ENCODE measurements at places on chromosomes 7 and 10. TPM values are rescaled to one million over a fixed set of nuclear protein-coding genes. Genes with fewer than 3 reads are reported as not detected.

DNA sequence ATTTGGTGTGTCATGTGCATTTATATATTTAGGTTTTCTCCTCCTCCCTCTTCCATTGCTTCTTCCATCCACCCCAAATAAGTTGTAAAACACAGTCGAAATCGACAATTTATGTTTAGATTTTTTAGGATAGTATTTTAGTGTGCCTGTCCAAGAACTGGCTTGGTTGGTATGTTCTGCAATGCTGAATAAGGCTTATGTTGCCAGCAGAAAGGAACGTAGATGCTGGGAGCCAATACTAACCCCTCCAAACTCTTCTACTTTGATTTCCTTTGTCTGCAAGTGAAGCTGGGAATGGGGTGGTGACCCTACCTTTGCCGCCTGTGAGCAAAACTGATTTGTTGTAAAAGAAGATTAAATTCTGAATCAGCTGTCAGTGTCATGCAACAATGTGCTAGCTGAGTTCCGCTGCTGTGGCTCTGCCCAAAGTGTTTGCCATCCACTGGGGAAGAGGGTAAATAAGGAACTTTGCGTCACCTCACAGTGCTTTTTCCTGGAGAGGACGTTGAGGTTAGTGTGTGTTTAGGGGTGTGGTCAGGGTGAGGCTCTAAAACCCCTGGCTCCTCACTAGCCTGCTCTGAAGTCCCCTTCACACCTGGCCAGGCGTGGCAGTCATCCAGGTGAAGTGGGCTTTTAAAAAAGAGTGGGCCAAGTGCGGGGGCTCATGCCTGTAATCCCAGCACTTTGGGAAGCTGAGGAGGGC, 44.4 kb downstream of the TACC2 start:
- H3K27ac ChIP-seq = no peak overlapping the region
- no peaks in the 10 kb centered on the region for H3K27me3 ChIP-seq
- H3K36me3 ChIP-seq = no peaks in the 10 kb centered on the region
- no peak for DNase-seq

DNA sequence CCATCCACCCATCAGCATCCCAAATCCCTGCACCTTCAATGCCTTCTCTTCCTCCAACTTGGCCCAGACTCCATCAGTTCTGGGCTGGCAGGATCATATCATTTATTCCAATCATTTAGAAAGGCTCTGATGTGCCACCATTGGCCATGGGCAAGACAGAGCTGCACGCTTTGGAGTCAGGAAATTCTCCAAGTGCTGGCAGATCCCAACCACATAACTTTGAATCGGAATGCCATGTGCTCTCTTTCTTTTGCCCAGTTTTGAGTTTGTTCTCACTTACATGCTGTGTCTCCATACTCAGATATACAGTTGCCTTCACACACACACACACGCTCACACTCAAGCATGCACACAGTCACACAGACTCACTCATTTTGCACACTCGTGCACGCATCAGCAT, 85.7 kb upstream of the GHITM start:
- no peaks in the 10 kb centered on the region for H3K27me3 ChIP-seq
- no peaks in the 10 kb centered on the region for H3K4me1 ChIP-seq
- no peak for DNase-seq
- H3K4me3 ChIP-seq = no peak overlapping the region

GRCh38 chr7:4017785-4018184, 664.3 kb upstream of the FOXK1 start:
- no peaks in the 10 kb centered on the region for H3K27me3 ChIP-seq
- no peaks in the 10 kb centered on the region for H3K36me3 ChIP-seq
- H3K4me3 ChIP-seq = no peak overlapping the region
- H3K4me1 ChIP-seq = no peaks in the 10 kb centered on the region

- H3K27me3 ChIP-seq = no peaks in the 10 kb centered on the region
- no peak overlapping the region for H3K27ac ChIP-seq
- H3K36me3 ChIP-seq = no peaks in the 10 kb centered on the region
- DNase-seq = no peak
Measured at GRCh38 chr7:137298464-137298794, 45.1 kb downstream of the PTN start.

- H3K4me3 ChIP-seq = no peak overlapping the region
- no peak overlapping the region for H3K27ac ChIP-seq
- no peaks in the 10 kb centered on the region for H3K4me1 ChIP-seq
- DNase-seq = no peak
Measured at GRCh38 chr7:7446616-7447015, 89.1 kb downstream of the COL28A1 start.

- no peak overlapping the region for H3K4me3 ChIP-seq
- no peaks in the 10 kb centered on the region for H3K27me3 ChIP-seq
- no peaks in the 10 kb centered on the region for H3K36me3 ChIP-seq
- peaks cover 12% of the 10 kb centered on the region for H3K4me1 ChIP-seq
Measured at GRCh38 chr10:73779539-73780197, 2.2 kb upstream of the CHCHD1 start.

DNA sequence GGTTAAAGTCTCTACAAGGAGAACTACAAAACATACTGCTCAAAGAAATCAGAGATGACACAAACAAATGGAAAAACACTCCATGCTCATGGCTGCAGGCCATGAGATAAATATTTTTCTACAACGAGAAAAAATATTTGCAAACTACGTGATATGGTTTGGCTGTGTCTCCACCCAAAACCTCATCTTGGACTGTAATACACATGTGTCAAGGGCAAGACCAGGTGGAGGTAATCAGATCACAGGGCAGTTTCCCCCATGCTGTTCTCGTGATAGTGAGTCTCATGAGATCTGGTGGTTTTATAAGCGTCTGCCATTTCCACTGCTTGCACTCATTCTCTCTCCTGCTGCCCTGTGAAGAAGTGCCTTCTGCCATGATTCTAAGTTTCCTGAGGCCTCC, 57.8 kb downstream of the COA1 start:
- no peaks in the 10 kb centered on the region for H3K36me3 ChIP-seq
- H3K27ac ChIP-seq = no peak overlapping the region
- DNase-seq = no peak
- peaks cover 4% of the 10 kb centered on the region for H3K4me1 ChIP-seq
- H3K27me3 ChIP-seq = no peaks in the 10 kb centered on the region

- no peaks in the 10 kb centered on the region for H3K27me3 ChIP-seq
- no peak overlapping the region for H3K4me3 ChIP-seq
- no peak overlapping the region for H3K27ac ChIP-seq
- H3K4me1 ChIP-seq = peaks cover 10% of the 10 kb centered on the region
- H3K36me3 ChIP-seq = no peaks in the 10 kb centered on the region
- no peak for DNase-seq
Measured at GRCh38 chr7:1071731-1072254, 16.1 kb upstream of the GPER1 start.

- DNase-seq = no peak
- H3K27ac ChIP-seq = no peak overlapping the region
- no peaks in the 10 kb centered on the region for H3K4me1 ChIP-seq
Measured at GRCh38 chr7:31423994-31424393, 83.5 kb upstream of the NEUROD6 start.

DNA sequence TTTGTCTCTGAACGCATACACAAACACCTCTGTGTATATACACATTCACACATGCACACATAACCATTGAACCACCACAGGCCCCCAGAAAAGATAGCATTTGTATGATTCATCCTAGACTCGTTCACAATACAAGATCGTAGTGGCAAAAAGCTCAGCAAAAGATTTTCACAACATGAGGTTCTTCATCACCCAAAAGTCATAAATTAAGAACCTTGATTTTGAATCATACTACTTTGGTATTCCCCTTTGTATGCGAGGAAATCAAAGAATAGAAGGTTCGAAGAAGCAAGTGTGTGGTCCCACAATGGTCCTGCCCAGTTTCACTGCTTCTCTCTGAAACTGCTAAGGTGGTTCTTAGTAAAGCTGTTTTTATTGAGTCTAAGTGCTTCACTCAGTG, 200.7 kb downstream of the CELF2 start:
- H3K4me3 ChIP-seq = no peak overlapping the region
- H3K36me3 ChIP-seq = no peaks in the 10 kb centered on the region
- no peak for DNase-seq
- H3K27me3 ChIP-seq = no peaks in the 10 kb centered on the region
- no peaks in the 10 kb centered on the region for H3K4me1 ChIP-seq

- H3K27ac ChIP-seq = no peak overlapping the region
- H3K27me3 ChIP-seq = no peaks in the 10 kb centered on the region
- no peak overlapping the region for H3K4me3 ChIP-seq
- H3K36me3 ChIP-seq = no peaks in the 10 kb centered on the region
- H3K4me1 ChIP-seq = no peaks in the 10 kb centered on the region
- DNase-seq = no peak
Measured at GRCh38 chr7:76133839-76134238, 67.9 kb upstream of the SRRM3 start.

- DNase-seq = no peak
- H3K36me3 ChIP-seq = no peaks in the 10 kb centered on the region
- H3K27ac ChIP-seq = no peak overlapping the region
- H3K4me3 ChIP-seq = no peak overlapping the region
- H3K4me1 ChIP-seq = peaks cover 12% of the 10 kb centered on the region
Measured at GRCh38 chr7:16741676-16742075, 11.9 kb upstream of the TSPAN13 start.

DNA sequence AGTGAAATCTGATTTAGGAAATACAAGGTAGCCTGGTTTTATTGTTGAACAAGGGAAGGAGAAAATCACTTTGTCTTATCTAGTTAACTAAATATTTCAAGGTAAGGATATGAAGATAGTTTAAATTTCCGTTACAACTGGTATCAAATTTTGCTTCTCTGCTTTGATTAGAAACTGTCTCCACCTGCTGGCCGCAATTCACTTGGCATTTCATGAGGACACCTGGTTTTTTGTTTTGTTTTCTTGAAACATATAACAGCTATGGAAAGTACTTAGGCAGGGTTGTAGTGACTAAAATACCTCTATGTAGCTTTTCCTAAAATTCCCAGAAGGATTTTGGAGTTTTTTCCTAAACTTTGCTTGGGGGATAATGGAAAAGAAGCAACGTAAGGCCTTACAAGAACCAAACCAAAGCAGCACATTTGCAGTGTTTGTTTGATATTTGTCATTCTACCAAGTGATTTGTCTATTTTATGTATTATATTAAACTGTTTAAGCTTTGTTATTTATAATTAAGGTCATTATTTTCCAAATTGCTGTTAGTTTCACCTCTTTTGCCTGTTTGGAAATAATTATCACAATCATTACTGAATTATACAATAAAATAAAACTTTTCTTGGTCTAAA, 73.6 kb downstream of the AHCYL2 start:
- no peaks in the 10 kb centered on the region for H3K36me3 ChIP-seq
- no peaks in the 10 kb centered on the region for H3K27me3 ChIP-seq
- no peak overlapping the region for H3K4me3 ChIP-seq
- DNase-seq = peak; percentile 77
- H3K4me1 ChIP-seq = peaks cover 4% of the 10 kb centered on the region
- no peak overlapping the region for H3K27ac ChIP-seq

- no peak overlapping the region for H3K4me3 ChIP-seq
- H3K36me3 ChIP-seq = no peaks in the 10 kb centered on the region
- DNase-seq = no peak
- H3K4me1 ChIP-seq = no peaks in the 10 kb centered on the region
- no peaks in the 10 kb centered on the region for H3K27me3 ChIP-seq
Measured at GRCh38 chr7:94031865-94032264, 27.7 kb upstream of the BET1 start.

DNA sequence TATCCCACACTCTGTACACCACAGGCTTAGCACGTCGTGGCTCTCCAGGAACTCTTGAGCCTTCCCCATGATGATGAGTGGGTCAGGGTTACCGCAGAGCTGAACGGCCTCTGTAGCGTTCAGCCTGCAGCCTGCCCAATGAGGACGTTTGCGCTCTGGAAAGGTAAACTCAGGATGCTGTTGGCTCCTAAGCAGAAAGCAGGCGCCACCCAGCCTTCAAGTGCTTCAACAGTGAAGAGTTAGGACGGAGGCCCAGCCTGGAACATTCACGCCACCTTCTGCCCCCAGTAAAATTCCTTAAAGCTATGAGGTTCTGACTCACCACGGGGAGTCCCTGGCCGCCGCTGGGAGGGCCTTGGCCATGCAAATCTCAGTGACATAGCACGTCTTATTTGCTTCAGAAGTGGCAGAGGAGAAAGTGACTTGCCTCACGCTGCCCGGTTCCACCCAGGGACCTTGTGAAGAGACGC, 161.5 kb upstream of the SH2B2 start:
- peak; percentile 32 for DNase-seq
- H3K27me3 ChIP-seq = no peaks in the 10 kb centered on the region
- no peak overlapping the region for H3K27ac ChIP-seq
- H3K4me3 ChIP-seq = no peak overlapping the region

DNA sequence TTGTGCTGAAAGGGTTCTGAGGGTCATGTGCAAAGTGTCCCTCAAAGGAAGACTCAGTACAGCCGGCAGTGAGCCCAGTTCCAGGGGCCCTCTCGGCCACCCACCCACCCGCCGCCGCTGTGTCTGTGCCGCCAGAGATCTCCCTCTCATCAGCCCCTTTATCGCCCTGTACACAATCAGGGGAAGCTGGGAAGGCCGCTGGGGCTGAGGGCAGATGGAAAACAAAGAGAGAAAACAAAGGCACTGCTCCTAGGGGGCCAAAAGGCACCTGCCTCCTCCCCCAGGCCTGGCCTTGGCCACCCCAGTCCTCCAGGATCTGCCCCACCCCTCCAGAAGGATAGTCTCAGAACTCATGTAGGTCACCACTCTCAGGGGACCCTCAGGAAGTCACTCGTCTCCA, 67.0 kb downstream of the ZMIZ1 start:
- no peak for DNase-seq
- H3K27me3 ChIP-seq = no peaks in the 10 kb centered on the region
- no peaks in the 10 kb centered on the region for H3K36me3 ChIP-seq
- H3K4me3 ChIP-seq = no peak overlapping the region
- peaks cover 53% of the 10 kb centered on the region for H3K4me1 ChIP-seq
- no peak overlapping the region for H3K27ac ChIP-seq

- no peaks in the 10 kb centered on the region for H3K27me3 ChIP-seq
- H3K27ac ChIP-seq = peak overlapping the region; percentile 63
- no peaks in the 10 kb centered on the region for H3K36me3 ChIP-seq
- H3K4me3 ChIP-seq = no peak overlapping the region
- H3K4me1 ChIP-seq = peaks cover 12% of the 10 kb centered on the region
Measured at GRCh38 chr7:2237109-2237602, 4.4 kb upstream of the MAD1L1 start.

DNA sequence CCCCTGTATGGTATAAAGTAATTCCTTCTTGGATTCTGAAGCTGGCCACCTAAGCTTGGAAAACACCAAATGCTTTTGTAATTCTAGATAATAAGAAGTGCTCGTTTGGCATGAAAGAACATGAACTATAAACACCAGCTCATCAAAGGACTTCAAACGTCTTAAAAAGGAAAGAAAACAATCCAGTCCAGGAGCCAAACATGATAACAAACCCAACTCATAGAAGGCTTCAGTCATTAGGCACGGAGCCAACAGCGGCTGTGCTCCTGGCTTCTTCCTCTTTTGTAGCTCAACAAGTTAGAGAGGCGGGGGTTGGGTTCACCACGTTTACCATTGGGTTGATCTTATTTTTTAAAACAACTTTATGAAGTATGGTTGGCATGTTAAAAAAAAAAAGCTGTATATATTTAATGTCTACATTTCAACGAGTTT, 56.4 kb upstream of the ECHDC3 start:
- no peaks in the 10 kb centered on the region for H3K36me3 ChIP-seq

- no peak overlapping the region for H3K27ac ChIP-seq
- H3K4me1 ChIP-seq = peaks cover 6% of the 10 kb centered on the region
- no peak overlapping the region for H3K4me3 ChIP-seq
- H3K27me3 ChIP-seq = no peaks in the 10 kb centered on the region
- no peak for DNase-seq
- no peaks in the 10 kb centered on the region for H3K36me3 ChIP-seq
Measured at GRCh38 chr7:121480566-121481335, 84.6 kb upstream of the FAM3C start.

The CALML5 gene
- 0.50 TPM for total RNA-seq

The CYP3A5 gene
- total RNA-seq = 0.12 TPM

The TSPAN13 gene
- 13.0 TPM for total RNA-seq

The MBL2 gene
- 0.12 TPM for total RNA-seq

The SFRP5 gene
- 2.0 TPM for total RNA-seq

The CDC14C gene
- 4.7 TPM for total RNA-seq

The CHRM2 gene
- total RNA-seq = 0.31 TPM

All from testis (tissue), 5 donors.